Stimulated activated CD8-positive, alpha-beta memory T cell treated with anti-CD3 and anti-CD28 coated beads, Interleukin-2, amount 100 ng/mL, for 1 hour (primary cell): ENCODE measurements at places on chromosomes 5 and 9.

GRCh38 chr5:170749911-170750431 lies 33.6 kb upstream of the GABRP start:
- DNase-seq, result no peak

DNA sequence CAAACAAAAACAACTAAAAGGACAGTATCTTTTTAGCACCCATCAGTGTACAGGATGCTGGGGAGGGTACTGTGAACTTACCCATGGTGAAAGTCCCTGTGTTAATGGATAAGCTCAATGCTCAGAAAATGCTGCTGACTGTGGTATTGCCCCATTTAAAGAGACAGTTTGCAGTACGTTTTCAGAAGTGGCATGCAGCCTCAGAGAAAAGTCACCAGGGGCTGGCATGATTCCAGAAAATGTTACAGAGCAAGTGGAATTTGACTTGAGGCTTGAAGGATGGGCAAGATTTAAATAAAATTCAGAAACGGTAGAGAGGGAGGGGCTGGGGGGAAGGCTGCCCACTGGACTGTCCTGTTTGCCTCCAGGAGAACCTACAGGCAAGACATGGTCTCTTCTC lies 7.2 kb downstream of the S1PR3 start:
- no peak for DNase-seq

DNA sequence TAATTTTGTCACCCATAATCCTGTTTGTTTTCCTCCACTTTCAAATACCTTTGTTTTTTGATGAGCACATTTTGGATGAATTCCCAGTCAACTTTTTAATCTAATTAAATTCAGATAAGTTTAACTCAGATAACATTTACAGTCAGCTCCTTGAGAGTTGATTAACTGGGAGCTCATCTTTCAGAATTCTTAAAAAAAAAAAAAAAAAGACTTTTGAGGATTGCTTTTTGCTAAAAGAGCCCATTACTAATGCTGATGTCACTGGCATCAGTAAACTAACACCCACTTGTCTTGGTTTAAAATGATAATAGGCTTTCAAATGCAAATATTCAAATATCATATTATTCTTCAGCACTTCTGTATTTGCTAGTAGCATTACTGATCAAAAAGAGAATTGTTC lies 47.1 kb upstream of the NFIB start:
- no peak for DNase-seq

DNA sequence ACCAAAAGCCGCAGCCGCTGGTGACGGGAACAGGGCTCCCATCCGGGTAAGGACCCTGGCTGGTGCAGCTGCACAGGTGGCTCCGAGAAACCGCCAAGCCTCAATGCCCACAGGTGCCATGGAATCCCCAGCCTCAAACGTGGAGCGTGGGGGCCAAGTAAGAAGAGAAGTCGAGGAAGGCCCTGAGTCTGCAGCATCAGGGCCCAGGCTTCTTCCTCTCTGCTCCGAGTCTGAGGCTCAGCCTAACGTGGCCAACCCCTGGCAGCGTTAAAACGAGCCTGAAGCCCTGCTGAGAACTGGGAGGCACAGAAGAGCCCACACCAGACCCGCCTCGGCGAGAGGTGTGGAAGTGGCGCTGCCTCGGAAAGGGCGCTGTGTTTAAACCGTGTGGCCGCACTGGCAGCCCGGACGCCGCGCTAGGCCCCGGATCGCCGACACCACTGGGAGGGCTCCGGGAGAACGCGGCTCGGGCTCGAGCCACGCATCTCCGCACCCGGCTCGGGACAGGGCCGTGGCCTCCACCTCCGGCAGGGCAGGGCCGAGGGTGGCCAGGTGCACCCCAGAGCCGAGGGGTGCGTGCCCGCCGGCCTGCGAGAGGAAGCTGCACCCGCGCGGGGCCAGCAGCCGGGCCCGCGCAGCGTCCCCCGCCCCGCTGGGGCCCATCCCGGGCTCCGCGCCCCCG lies 730 bp downstream of the ZMYND19 start:
- DNase-seq, result no peak
